Smooth muscle cell of the pulmonary artery (primary cell): ENCODE measurements at places on chromosomes 11 and 22. TPM values are rescaled to one million over a fixed set of nuclear protein-coding genes. Genes with fewer than 3 reads are reported as not detected.

OR8A1 gene
- total RNA-seq = not detected in 2 replicates

SESN3 gene
- 12.9 and 99.6 TPM in 2 replicates for total RNA-seq

CTSF gene
- total RNA-seq = 38.5 and 52.2 TPM in 2 replicates

APOL4 gene
- 0.07 and 0.39 TPM in 2 replicates for total RNA-seq

SMIM35 gene
- not detected in 2 replicates for total RNA-seq

GAL3ST1 gene
- total RNA-seq = 0.23 and 0.39 TPM in 2 replicates

TRPC6 gene
- total RNA-seq = 0.89 and 16.9 TPM in 2 replicates

CHST1 gene
- 0.73 and 3.6 TPM in 2 replicates for total RNA-seq

SHANK2 gene
- 1.8 and 6.5 TPM in 2 replicates for total RNA-seq

TTC12 gene
- total RNA-seq = 7.9 and 9.8 TPM in 2 replicates

CHCHD10 gene
- 8.6 and 10.8 TPM in 2 replicates for total RNA-seq

PKDREJ gene
- total RNA-seq = under 0.01 and 0.03 TPM in 2 replicates

ADORA2A gene
- total RNA-seq = 1.6 and 2.5 TPM in 2 replicates

CCDC73 gene
- not detected in 2 replicates for total RNA-seq

GGT5 gene
- 12.1 and 52.3 TPM in 2 replicates for total RNA-seq

C11orf52 gene
- 0.23 and 0.72 TPM in 2 replicates for total RNA-seq

DBX1 gene
- total RNA-seq = not detected in 2 replicates

SERPING1 gene
- 11.6 and 43.9 TPM in 2 replicates for total RNA-seq

CST6 gene
- total RNA-seq = 2.9 and 6.1 TPM in 2 replicates

SCN2B gene
- total RNA-seq = 0.03 and 0.13 TPM in 2 replicates

CSF2RB gene
- total RNA-seq = 0.46 and 0.52 TPM in 2 replicates

NF2 gene
- 50.8 and 65.8 TPM in 2 replicates for total RNA-seq

FADS1 gene
- 78.1 and 128 TPM in 2 replicates for total RNA-seq

CATSPERZ gene
- total RNA-seq = not detected in 2 replicates

SYNGR1 gene
- 7.2 and 14.8 TPM in 2 replicates for total RNA-seq

FJX1 gene
- total RNA-seq = 28.5 and 52.1 TPM in 2 replicates

IGSF22 gene
- not detected in 2 replicates for total RNA-seq

FOSL1 gene
- total RNA-seq = 9.8 and 26.0 TPM in 2 replicates

UEVLD gene
- total RNA-seq = 21.8 and 24.8 TPM in 2 replicates

MS4A1 gene
- not detected in 2 replicates for total RNA-seq

ESAM gene
- total RNA-seq = 2.9 and 5.5 TPM in 2 replicates

PRODH gene
- total RNA-seq = under 0.01 and 0.03 TPM in 2 replicates

CARNS1 gene
- 0.59 and 0.69 TPM in 2 replicates for total RNA-seq

CCDC116 gene
- total RNA-seq = 0.20 and 0.26 TPM in 2 replicates
